ENCODE measurements at places on chromosomes 2 and 18.

DNA sequence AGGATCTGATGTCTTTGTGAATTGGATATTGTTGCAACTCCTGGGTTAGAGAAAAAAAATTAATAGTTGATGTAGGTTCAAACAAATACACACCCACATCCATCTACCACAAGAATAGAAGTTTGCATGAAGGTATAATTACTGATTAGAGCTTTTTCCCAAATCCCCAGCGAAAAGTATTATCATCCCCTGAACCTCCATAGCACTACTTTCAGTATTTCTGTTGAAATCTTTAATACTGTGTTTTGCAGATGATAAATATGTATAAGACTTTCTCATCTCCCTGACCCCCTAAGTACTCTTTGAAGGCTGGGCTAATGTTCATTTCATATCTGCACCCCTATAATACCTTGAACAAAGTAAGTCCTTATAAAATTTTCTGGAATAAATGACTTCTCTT is 6.4 kb downstream of the FN1 start:
- DNase-seq, result no peak

GRCh38 chr2:191556463-191556862 is 121.5 kb upstream of the NABP1 start:
- no peak for DNase-seq

DNA sequence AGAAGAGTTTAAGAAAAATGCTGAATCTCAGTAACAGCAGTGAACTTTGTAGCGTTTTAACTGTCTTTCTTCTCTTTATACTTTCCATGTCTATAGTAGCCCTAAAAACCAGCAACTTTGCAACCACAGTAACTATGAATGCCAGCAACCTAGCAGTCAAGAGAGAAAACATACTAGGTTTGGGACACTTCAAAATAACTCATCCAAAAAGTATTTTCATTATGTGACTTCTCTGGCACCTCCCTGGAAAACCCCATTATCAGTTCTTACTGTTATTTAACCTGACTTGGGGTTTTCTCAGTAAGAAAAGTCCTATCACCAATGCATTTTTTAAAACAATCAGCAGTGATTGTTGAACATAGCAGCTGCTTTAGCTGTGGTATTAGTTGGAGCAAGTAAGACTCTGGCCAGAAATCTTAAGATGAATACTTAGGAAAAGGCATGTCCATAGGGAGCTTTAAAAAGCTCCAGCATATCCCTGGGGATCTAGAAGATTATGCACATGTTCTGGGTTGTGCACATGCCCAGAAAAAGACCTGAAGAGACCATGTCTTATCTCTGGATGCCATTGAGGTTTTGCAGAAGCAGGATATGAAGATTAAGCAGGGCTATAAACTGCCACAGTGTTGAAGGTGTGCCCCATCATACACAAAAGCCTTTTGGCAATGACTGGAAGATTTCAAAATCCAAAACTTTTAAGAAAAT is 411.3 kb downstream of the CMPK2 start:
- DNase-seq, result no peak

DNA sequence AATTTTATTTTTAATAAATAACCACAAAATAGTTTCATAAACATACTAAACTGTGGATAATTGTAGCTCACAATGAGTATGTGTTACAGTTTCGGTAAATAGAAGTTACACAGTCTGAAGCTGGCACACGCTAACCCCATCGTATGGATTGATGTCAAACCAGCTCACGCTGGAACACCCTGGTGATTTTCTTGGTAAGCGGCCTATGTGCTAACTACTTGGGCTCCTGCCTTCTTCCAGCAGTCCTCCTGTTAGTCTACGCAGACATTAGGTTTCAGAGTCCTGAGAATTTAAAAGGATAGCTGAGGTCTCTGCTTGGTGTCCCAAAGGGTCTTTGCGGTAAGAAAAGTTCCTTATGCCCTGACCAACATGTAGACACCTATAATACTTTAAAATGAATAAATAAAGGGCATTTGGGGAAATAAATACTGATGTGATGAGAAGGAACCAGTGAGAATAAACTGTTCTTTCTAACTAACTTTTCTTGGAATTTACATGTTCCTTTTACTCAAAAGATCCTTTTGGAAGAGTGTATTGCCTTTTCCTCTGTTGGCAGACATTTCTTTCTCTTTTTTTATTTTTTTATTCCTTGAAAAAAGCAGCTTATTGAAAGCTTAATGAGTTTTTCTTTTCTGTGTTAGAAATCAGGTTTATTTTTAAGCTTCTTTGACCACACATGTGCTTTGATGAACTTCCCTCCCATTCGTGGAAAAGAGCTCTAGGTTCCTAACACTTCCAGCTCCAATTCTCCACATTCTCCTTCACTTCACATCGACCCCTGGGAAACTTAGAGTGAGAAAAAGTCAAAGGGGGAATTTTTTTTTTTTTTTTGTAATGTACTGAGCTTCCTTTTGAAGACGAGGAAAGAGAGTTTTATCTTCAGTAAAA is 322.2 kb downstream of the IRS1 start:
- DNase-seq, result no peak

- no peak for DNase-seq
Measured at GRCh38 chr2:198852248-198852647, 605.5 kb downstream of the SATB2 start.

Data from endothelial cell (in vitro differentiated cells).